DMS79 treated with DMSO at 0.1 percent for 48 hours (cell line): ENCODE measurements at places on chromosomes 1 and 21.

DNA sequence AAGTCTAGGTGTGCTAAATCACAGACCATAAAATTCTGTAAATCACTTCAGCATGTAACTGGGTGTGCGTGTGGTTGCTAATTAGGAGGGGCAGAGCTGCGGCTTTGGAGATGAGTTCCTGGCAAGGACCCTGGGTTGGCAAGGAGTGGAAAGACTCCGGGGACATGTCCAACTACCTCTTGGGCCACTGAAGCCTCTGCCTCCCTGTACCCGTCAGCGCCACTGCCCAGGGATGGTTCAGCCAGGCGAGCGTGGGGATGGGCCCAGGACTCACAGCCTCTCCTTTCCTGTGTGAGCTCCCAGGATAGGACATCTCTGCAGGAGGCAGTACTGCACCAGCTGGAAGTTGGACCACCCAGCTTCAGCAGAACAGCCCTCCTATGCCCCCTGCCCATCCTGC is 386.4 kb upstream of the VAMP3 start:
- no peak for DNase-seq

DNA sequence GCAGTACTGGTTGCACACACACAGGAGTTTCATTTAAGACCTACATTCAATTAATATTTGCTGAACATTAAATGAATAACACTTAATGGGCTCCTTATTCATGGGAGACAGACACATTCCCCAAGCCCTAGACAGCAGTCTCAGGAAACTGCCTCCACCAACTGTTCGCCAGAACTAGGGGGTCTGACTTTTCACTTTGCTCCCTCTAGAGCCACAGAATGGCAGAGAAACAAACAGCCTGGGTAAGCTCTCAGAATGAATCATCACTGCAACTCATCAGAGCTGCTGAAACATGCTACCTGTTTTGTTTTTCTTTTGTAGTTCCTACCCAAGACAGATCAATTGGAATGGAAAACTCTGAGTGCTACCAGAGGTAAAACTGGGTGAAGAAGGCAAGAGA is 31.7 kb downstream of the ELK4 start:
- no peak for DNase-seq

GRCh38 chr1:214086945-214087344 is 99.2 kb downstream of the PROX1 start:
- no peak for DNase-seq

DNA sequence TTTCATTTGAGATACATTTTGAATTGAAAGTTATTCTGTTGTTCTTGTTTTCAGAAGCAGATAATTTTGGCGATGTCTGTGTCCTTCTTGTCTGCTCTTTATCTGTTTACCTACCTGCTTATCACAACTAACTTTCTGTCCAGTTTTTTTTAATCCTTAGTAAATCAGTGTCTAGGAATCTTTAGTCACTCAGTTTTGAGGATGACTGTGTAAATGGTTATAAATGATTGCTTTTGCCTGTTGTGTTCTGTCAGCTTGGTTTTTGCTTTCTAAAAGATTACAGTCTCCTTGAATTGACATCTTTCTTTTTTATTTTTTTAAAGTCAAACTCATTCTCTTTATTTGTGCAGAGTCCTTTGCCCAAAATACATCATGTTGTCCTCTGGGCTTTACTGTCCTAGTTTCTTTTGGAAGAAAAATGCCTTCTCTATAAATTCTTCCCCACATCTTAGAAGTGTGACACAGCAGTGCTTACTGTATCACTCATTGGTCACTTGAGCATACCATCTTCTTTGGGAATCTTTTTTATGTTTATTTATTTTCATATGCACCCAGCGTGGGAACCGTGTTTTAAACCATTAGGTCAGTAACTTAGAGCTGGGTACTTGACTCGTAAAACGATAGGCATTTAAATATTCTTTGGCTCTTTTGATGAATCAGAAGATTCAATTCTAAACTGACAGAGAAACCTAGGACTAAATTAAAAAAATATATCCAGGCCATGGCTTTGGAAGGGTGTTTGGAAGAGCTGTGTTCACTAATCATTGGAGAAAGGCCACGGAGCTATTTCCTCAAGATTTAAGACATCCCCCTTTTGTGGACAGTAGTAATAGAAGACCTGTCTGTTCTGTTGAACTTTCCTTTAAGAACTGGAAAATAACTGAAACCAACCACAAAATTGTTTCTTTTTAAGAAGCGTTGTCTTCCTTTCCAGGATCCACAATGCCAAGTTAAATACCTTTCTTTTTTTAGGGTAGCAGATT is 20.9 kb downstream of the LAMC1 start:
- DNase-seq: no peak

GRCh38 chr1:53949023-53949990 is 3.2 kb downstream of the LRRC42 start:
- DNase-seq: peak; percentile 69

- no peak for DNase-seq
Observed at GRCh38 chr1:145926686-145927062, 610 bp downstream of the RBM8A start.

DNA sequence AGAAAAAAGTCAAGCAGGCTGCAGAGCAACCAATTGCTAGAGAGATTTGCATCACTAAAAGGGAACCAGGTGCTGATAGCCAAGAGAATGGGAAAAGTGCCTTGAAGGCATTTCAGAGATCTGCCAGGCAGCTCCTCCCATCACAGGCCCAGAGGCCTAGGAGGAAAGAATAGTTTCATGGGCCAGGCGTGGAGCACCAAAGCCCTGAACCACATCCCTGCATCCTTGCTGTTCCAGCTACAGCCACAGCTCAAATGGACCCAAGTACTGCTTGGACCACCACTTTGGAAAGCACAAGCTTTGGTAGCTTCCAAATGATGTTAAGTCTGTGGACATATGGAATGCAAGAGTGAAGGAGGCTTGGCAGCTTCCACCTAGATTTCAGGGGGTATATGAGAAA is 29.7 kb upstream of the ZSWIM5 start:
- DNase-seq: no peak

GRCh38 chr1:78222960-78223358 is 177.2 kb downstream of the GIPC2 start:
- no peak for DNase-seq

DNA sequence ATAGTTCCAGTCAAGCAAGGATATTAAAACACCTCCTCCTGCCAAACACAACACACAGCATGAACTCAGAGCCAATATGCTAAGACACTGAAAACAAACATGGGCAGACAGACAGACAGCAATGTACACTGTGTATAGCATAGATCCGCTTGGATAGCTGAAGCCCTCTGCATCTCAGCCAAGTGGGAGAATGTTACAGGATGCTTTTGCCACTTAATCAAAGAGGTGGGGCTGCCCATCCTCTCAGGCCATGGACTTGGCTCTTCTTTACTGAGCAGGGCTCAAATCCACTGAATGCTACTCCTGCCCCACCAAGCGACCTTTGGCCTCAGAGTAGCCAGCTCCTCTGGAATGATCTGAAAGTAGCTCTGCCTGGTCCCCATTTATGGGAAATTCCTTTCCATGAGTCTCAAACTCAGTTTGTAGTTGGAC is 64.7 kb upstream of the NGF start:
- DNase-seq: no peak

DNA sequence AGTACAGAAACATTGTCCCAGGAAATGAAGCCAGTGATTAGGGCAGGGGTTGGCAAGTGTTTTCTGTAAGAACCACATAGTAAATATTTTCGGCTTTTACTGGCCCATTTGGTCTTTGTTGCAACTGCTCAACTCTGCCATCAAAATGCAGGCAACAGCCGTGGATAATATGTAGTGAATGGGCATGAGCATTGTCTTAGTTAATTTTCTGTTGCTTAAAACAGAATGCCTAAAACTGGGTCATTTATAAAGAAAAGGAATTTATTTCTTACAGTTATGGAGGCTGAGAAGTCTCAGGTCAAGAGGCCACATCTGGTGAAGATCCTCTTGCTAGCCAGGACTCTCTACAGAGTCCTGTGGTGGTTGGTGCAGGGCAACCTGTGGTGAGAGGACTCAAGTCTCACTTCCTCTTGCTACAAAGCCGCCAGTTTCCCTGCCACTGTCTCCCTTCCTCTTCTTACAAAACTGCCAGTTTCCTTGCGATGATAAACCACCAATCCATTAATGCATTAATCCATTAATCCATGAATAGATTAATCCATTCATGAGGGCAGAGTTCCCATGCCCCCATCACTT is 166.4 kb downstream of the PSMG1 start:
- DNase-seq: no peak

DNA sequence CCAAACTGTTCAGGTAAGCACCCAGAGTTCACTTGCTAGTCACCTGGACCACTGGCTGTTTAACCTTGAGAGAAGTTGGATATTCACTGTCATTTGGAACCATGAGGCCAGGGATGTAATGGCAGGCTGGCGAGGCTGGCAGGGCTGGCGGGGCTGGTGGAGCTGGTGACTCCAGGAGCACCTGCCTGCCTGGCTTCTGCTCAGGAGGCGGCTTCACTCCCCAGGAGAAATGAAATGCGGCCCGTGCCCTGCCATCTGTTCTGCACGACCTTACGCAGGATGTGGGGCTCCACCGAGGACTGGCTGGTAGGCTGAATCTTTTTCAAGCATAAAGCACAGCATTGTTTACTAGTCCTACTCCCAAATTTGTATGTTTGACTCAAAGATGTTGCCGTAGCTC is 22.7 kb upstream of the MX1 start:
- no peak for DNase-seq

GRCh38 chr21:31358158-31358557 is 14.1 kb upstream of the TIAM1 start:
- DNase-seq: no peak

DNA sequence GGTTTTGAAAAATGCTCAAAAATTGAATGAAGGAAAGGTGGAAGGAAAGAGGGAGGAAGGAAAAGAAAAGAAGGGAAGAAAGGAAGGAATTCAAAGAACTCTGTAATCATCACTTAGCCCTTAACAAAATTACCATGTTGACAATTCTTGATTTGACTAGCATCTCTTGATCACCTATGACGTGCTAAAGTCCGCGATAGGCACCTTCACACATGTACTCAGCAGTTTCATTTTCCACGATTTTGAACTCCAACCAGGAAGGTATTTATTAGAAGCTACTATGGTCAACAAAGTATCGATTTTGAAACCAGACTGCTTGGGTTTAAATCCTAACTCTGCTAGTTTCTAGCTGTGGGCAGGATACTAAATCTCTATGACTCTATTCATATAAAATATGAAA is 146.9 kb downstream of the DAB1 start:
- no peak for DNase-seq

GRCh38 chr1:190196020-190196419 is 281.6 kb downstream of the BRINP3 start:
- DNase-seq: no peak

DNA sequence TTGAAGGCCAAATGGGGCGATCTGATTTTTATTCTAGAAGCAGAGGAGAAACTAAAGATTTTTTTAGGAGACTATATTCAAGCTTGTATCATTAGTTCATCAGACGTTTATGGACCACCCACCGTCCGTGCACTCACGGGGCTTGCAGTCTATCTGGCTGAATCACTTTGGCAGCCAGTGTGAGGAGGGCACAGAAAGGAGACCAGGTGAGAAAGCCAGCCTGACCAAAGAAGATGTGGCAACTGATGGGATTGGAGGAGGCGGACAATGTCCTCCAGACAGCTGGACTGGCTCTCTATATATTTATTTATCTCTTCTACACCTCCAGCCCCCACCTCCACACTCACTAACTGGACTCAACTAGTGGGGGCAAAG is 822 bp upstream of the ELOVL1 start:
- no peak for DNase-seq

GRCh38 chr1:210624722-210625121 is 296.0 kb downstream of the HHAT start:
- no peak for DNase-seq

DNA sequence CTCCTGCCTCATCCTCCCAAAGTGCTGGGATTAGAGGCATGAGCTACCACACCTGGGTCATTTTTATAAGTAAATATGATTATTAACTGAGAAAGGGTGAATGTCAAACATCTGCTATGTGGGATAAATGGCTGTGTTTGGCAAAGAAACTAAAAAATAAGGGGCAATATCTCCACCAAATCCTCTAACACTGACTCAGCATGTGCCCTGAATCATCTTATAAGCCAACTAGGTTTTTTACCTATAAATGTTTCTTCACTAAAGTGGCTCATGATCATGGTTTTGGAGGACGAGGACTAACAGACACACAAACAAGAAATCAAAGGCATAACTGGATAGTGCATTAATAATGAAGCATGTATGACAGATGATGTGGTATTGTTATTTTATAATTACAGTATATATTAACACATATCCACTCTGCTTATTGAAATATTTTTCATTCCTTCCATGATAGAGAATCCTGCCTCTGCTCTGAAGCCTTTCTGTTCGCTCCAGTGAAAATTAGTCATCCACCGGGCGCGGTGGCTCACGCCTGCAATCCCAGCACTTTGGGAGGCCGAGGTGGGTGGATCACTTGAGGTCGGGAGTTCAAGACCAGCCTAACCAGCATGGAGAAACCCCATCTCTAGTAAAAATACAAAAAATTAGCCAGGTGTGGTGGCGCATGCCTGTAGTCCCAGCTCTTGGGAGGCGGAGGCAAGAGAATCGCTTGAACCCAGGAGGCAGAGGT is 11.7 kb upstream of the ARHGAP29 start:
- no peak for DNase-seq

GRCh38 chr1:196515904-196516303 is 92.3 kb downstream of the KCNT2 start:
- no peak for DNase-seq

- no peak for DNase-seq
Observed at GRCh38 chr1:12630946-12631530, 12.8 kb upstream of the AADACL4 start.

DNA sequence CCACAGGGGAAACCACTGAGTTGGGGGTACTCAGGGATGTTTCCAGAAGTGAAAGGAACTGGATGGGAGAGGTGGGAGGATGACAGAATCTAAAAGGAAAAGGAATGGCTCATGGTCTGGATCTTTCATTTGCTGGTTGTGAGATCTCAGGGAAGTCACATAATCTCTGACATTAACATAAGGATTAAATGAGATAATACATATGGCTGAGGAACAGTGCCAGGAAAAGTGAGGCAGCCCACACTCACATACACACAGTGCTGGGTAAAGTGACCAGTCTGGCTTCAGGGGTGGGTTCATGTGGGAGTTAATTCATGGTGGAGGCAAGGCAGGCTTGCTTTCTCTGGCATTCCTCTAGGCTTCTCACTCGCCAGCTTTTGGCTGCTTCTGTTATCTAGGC is 3.9 kb upstream of the PTCH2 start:
- DNase-seq: no peak

DNA sequence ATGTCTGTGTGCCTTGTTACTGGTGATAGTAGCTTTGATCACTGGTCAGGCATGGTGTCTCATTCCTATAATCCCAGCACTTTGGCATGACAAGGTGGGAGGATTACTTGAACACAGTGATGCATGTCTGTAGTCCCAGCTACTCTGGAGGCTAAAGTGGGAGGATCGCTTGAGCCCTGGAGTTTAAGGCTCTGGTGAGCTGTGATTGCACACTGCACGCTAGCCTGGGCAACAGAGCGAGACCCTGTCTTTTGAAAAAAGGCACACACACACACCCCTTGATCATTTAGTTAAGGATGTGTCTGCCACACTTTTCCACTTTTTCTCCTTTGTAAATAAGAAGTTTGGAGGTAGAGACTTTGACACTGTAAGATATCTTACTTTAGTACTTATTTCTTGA is 15.1 kb downstream of the MIGA1 start:
- no peak for DNase-seq

GRCh38 chr1:222329493-222330045 is 218.3 kb downstream of the HHIPL2 start:
- no peak for DNase-seq
